Spinal cord (tissue), 10 donors: ENCODE measurements at places on chromosomes 13 and 19. TPM values are rescaled to one million over a fixed set of nuclear protein-coding genes. Genes with fewer than 3 reads are reported as not detected.

DNA sequence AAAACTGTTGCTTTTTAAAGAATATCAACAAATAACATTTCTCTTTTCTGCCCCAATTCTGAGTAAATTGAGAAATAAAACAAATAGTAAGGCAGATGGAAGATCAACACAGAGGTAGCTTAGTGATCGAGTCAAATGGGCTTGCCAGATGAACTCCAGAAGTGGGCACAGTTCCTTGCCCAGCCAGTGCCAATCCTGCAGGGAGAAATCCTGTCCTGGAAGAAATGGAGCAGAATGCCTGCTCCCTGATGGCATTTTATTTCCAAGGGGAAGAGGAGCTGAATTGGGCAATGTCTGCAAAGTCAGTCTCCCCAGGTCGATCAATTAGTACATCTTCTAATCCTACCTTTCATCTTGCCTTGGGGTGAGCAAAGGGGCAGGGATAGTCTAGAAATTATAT, 225.3 kb downstream of the NHLRC3 start:
- DNase-seq, result no peak

DNA sequence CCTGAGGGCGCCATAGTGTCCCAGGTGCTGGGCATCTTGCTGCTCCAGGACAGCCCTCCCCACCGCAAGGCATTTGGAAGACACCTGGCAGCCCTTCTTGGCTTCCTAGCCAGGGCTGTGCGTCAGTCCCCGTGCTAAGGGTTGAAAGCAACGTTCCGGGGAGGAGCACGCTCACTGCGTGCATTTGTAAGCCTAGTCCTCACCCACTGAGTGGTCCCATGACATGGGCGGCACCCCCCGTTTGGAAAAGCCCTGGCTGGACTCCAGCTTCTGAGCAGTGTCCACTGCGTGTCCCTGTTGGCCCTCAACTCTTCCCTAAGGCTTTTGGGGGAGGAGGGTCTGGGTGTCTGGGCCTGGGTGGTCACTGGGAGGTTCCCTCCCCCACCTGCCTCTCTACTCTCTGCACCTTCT, 76.3 kb upstream of the GPR183 start:
- DNase-seq, result no peak

- no peak for DNase-seq
Observed at GRCh38 chr19:29893606-29894284, 48.3 kb upstream of the URI1 start.

- no peak for DNase-seq
Observed at GRCh38 chr19:9936326-9937000, at the start of gene OLFM2. Gene OLFM2, minus strand, starts transcription at chr19:9936515. Its CDS starts 149 bp downstream, at chr19:9936366.

- DNase-seq, result no peak
Observed at GRCh38 chr19:49954933-49955332, 6.0 kb downstream of the SIGLEC11 start.

DNA sequence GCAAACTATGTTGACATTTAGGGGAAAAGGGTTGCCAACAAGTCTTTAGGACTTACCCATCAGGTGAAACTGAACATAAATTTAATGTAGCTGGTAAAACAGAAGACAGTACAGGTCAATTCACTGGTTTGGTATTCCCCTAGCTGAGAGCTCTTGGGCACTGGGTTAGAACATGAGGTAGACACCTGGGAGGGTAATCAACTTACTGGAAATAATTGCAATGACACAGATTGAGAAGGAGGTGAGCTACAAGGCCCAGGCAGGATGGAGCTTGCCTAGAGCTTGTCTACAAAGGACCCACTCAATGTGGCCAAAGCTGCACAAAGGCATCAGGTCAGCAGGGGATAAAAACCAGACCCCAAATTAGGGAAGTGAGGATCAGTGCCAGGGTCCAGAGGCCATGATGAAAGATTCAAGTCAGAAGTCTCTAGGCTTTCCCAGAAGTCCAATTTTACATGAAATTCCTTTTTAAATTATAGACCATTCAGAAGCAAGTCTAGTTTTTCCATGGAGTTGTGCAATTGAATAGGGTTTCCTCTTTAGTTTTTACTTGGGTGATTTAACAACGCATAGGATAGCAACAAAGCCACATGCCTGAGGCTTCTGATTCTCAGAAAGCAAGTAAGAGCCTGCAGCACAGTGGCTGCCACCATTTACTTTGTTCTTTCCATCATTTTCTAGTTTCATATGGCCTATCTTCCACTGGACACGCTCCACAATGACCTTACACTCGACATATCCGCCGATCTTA, 194.0 kb downstream of the NDFIP2 start:
- no peak for DNase-seq

DNA sequence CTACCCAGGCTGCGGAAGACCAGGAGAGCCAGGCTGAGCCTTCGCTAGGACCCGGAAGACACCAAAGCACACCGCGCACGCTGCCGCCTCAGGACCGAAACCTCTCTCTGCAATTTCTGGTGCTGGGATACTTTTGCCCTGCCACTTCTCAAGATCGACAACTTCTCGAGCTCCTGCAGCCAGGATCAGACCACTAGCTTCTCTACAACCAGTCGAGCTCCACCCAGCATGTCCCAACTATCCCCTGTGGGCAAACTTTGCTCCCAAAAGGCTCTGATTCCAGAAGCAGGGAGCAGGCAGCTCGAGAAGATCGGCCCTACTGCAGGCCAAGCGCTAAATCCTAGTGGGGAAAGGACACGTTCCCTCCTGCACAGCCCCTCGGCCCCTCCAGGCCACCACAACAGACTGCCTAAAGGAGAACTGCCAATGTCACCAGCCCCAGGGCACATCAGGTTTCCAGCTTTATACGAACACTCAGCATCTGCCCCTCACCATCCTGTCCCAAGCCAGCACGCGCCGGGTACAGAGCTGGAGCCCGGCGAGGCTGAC, 979 bp downstream of the AKAP8 start:
- DNase-seq, result no peak

GRCh38 chr19:1774989-1775772, 21.9 kb downstream of the ONECUT3 start:
- no peak for DNase-seq

DNA sequence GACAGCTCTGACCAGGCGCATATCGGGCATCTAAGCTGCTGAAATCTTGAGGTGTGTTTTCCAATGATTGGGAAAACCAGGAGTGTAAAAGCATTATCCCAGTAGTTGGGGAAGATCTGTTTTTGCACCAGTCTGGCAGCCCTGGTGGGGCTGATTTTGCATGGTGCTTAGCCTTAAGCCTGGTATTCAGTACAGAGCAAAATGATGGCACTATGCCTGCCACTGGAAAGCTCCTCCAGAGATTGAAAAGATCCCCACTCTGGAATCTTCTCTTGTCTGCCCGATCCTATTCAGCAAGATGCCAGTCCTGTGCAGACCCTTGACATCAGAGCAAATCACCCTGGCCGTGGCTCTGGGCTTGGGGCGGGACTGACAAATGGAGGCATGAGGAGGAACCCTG, 44.7 kb upstream of the SIAH3 start:
- no peak for DNase-seq

DNA sequence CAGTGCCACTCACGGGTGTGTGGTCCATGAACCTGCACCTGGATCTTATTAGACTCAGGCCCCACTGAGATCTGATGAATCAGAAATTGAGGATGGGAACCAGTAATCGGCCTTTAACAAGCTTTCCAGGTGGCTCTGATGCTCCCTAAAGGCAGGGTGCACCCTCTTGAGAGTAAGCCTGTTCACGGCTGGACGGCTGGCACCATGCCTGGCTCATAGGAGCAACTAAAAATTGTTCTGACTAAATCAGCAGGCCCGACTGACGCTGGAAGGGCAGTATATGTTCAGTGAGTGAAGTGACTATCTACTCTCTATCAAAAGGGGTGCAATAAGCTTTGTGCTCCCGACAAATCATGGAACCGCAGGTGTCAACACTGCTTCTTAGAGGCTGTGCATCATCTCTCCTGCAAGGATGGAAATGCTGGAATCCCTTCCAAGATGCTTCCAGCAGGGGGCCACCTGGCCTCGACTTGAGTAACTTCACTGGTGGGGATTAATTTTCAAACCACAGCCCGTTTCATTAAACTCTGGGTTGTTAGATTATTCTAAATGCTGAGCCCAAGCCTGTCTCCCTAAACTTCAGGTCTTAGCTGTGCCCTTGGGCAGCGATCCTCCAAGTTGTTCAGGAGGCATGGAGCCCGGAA, 28.4 kb downstream of the TMTC4 start:
- DNase-seq, result no peak

DNA sequence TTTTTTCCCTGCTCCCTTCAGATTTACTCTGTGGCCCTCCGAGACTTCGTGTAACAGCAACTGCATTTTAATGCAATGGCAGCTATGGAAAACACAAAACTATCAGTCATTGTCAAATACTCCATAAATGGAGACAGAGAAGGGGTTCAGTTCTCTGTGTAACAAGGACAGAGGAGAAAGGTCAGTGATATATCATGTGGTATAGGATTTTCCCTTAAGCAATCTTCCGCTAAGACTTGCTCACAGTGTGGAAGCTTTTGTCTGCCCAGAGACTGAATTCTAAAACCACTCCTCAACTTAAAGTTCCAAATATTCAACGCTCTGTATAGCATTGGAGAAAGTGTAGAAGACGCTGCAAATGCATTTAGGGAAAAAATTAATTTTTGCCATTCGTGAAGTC, 111.3 kb upstream of the EDNRB start:
- peak; percentile 39 for DNase-seq

DNA sequence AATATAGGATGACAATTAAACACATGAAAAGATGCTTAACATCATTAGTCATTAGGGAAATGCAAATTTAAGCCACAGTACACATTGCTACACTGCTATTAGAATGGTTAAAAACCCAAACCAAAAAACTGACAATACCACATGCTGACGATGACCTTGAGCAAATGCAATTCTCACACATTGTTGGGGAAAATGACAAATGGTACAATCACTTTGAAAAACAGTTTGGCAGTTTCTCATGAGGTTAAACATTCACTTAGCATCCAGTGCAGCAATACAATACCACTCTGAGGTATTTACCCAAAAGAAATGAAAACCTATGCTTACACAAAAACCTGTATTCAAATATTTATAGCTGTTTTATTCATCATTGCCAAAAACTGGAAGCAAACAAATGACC, 11.3 kb downstream of the FLT3 start:
- no peak for DNase-seq

GRCh38 chr19:34655651-34656050, 21.3 kb downstream of the SCGB2B2 start:
- DNase-seq, result no peak

DNA sequence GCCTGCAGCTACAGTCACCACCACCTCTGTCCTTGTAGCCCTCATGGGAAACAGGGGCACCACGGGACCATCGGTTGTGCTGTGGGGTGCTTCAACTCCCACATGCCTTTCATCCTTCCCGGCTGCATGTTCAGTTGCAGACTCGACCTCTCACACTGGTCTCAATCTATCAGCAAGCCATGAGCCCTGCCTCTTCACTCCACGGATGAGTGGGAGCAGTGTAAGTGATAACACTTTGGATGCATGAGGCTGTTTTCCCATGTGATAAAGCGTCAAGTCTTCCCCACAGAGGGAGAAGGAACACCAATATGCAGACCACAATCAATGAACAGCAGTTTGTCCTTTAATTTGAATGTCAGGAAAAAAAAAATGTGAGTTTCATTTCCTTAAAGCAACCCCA, 12.2 kb downstream of the SERP2 start:
- no peak for DNase-seq

DNA sequence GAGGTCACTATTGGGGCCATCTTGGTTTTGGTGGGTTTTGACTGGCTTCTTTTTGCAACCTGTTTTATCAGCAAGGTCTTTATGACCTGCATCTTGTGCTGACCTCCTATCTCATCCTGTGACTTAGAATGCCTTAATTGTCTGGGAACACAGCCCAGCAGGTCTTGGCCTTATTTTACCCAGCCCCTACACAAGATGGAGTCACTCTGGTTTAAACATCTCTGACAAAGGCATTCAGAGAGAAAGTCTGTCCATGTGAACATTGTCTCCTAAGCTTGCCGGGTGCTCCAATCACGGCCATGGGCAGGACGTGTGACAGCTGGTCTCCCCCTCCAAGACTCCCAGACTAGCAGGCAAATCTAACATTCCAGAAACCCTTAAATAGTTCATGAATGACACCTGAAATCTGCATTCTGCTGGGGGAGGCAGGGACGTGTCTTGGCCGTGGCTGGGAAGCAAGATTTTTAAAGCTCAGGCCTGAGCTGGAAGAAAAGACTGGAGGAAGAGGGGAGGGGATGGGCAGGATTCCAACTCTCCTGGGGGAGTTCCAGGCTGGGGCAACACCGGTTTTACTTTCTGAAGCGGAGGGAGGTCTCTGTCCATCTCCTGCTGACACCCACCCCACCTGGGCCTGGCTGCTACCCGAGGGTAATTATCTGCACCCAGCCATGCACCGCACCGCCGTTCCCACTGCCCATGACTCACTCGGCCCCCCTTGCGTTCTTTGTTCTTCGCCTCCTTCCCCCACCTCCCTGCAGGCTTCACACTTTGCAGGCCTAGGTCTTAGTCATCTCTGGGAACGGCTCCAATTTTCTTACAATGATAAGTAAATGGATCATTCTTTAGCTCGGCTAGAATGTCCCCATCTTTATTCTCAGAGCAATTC, 11.6 kb upstream of the OR1M1 start:
- DNase-seq, result peak; percentile 87

- no peak for DNase-seq
Observed at GRCh38 chr13:28864544-28864943, 44.4 kb downstream of the MTUS2 start.

- no peak for DNase-seq
Observed at GRCh38 chr13:81012031-81012430, 671.1 kb upstream of the SPRY2 start.

DNA sequence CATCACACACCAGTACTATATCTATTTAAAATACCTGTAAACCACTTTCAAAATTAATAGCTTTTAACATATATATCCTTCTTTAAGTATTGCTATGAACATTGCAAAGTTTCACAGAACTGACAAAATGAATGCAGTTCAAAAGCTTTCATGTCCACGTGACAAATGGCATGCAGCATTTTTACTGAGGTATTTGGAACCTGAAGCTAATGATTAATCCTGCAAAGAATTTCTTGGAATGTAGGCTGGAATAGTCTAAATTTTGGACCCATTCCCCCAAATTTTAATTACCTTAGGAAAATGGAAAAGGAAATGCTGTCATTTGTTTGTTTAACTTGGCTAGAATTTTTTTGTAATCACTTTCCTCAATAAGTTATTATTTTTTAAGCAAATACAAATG, 423.8 kb upstream of the GPC6 start:
- no peak for DNase-seq

Gene NCAN
- 135 TPM for total RNA-seq

Gene FOXA3
- not detected for total RNA-seq

Gene ZNF66
- 8.0 TPM for total RNA-seq

Gene NCR1
- 0.17 TPM for total RNA-seq

Gene SIGLEC10
- 3.1 TPM for total RNA-seq

Gene PTH2
- total RNA-seq, result not detected

Gene RRAS
- total RNA-seq, result 4.7 TPM

Gene TNPO2
- 66.8 TPM for total RNA-seq

Gene LIM2
- total RNA-seq, result not detected

Gene ACP7
- total RNA-seq, result 0.10 TPM

Gene LILRB2
- total RNA-seq, result 0.61 TPM
